NCI-H1694 (cell line): ENCODE measurements at places on chromosomes 4 and X.

GRCh38 chr4:33532821-33533220, 2711.5 kb downstream of the ARAP2 start:
- no peak for DNase-seq

GRCh38 chr4:76511947-76512346, 76.9 kb downstream of the SHROOM3 start:
- no peak for DNase-seq

- no peak for DNase-seq
Observed at GRCh38 chr4:109649872-109650271, 53.4 kb downstream of the CASP6 start.

DNA sequence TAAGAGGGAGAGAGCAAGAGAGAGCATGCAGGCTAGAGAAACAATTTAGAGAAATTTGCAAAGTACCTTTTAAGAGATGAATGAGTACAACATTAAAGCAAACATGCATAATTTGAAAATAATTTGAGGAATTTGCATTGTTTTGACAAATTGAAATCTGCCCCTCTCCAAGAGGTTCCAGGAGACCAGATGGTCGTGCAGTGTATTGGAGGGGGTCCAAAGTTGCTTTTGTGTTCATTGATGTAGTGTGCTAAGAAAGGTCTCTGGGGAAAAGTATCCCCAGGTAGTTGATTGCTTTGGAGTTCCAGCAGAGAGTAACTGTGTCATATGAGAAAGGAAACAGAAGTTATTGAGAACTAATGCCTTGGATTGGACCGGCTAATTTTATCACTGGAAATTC, 635.0 kb upstream of the TENM3 start:
- no peak for DNase-seq

- DNase-seq, result peak; percentile 3
Observed at GRCh38 chr4:169119536-169119935, 109.5 kb upstream of the CBR4 start.

- no peak for DNase-seq
Observed at GRCh38 chr4:113094331-113094730, 44.9 kb downstream of the ANK2 start.

DNA sequence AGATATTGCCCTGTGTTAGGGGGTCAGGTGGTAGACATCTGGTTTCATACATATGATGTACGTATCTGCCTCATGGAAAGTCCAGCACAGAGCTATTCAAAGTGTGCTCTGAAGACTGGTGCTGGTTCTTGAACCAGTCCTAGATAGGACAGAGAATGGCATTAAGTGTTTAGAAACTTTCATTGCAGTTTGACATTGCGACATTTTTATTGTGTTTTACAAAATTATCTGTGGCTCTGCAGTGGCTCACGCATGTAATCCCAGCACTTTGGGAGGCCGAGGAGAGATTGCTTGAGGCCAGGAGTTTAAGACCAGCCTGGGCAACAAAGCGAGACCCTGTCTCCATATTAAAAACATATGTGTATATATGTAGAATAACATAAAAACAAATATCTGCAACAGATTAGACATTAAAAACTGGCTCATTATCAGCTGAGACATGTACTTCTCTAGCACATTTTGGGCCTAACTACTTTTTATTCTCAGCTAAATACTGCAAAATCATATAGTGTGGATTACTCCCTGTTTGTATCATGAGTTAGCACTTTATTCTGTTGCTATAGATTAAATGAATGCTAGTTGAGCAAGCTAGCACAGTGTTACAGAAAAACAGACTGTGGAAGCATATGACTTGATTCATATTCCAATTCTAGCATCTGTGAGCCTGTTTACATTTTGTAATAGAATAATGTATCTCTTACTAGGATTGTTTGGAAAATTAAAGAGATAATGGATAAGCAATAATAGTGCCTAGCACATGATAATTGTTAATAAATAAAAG, 57.1 kb downstream of the USP9X start:
- no peak for DNase-seq

DNA sequence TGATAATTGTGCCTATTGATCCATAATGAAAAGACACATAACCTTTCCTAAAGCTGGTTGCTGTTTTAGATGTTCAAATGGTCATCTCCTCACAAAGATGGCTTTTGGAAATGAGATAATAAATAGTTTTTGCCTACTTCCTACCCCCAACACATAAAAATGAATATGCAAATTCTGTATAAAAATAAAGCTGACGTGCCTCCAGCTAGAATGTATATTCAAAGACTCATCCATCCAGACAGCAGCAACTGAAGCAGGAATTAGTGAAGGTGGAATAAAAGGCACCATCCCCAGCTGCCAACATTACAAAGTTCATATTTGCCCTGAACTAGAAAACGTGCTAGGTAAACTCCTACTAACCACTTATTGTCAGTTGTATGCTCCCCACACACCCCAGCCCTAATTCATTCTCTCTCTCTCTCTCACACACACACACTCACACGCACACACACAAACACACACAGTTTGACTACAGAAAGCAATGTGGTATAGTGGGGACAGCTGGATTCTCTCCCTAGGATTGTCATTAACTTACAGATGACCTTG, 53.6 kb downstream of the PCDH19 start:
- no peak for DNase-seq

- no peak for DNase-seq
Observed at GRCh38 chr4:100679926-100680325, 162.1 kb upstream of the EMCN start.

DNA sequence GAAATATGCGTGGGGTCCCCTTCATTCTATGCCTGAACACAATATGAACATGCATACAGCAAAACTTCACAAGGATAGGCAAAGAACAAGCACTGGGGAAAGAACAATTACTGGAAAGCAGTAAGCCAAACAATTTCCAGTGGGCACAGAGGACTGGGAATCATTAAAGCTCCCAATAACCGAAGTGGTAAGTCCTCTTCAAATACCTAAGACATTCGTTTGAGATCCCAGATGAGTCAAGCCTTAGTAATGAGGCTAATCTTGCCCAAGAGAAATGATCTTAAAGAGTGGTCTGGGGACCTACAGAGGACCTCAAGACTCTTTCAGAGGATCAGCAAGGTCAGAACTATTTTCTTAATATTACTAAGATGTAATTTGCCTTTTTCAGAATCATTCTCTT, 28.6 kb downstream of the ANAPC10 start:
- no peak for DNase-seq

DNA sequence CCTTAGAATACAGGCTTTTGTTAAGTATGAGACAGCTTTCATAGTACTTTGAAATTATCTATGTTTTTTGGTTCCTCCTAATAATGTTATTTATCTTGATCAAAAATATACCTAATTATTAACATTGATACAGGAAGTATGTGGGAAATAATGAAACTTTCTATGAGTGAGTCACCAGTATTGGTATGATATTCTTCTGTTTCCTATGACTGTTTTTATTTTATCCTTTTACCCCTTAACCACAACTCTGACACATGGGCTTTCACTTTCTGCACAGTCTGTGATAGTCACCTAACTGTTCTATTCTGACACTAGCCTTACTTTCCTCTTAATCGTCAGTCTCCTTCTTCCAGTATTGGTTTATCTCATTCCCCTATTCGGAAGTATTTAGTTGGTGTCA, 4.7 kb downstream of the THAP9 start:
- no peak for DNase-seq

DNA sequence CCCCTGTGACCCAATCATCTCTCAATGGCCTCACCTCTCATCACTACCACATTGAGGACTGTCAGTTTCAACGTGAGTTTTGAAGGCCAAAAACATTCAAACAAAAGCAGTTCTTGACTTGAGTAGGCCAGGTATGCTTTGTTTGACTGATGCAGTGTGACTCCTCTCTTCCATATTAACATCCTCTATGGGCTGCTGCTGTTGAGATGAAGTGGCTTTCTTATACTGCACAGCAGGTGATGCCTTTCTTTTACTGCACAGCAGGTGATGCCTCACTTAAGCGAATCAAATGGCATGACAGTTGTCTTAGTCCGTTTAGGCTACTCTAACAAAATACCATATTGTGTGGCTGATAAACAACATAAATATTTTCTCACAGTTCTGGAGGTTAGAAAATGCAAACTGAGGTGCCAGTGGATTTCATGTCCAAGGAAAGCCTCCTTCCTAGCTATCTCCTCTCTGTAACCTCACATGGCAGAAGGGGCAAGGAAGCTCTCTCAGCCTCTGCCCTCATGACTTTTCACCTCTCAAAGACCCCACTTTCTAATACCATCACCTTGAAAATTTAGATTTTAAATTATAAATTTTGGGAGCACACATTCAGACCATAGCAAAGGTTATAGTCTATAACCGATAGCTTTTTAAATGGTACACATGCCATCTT, 2267.9 kb upstream of the AGA start:
- no peak for DNase-seq

- DNase-seq, result no peak
Observed at GRCh38 chr4:14910411-14910810, 91.9 kb upstream of the CPEB2 start.

- no peak for DNase-seq
Observed at GRCh38 chr4:92988301-92988700, 684.5 kb downstream of the GRID2 start.

DNA sequence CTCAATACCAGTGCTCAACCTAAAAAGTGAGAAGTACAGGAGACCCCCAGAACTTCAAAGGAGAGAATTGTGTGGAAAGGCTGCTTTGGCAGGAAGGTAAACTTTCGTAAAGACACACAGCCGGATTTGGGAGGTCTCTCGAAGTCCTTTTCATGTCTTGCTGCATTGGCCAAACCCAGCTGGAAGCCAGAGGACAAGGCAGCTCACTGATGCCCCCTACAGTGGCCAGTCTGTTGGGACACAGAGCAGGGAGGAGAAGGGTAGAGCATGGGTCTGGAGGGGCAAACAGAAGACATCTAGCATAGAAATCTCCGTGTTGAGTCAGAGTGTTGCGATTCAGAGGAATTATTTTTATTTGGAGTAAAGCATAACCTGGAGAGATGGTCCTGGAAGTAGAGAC, 198.9 kb downstream of the ANK2 start:
- DNase-seq, result no peak

GRCh38 chr4:10006601-10007435, 14.5 kb downstream of the SLC2A9 start:
- DNase-seq, result no peak

- no peak for DNase-seq
Observed at GRCh38 chr4:112735474-112735951, 98.6 kb downstream of the LARP7 start.

DNA sequence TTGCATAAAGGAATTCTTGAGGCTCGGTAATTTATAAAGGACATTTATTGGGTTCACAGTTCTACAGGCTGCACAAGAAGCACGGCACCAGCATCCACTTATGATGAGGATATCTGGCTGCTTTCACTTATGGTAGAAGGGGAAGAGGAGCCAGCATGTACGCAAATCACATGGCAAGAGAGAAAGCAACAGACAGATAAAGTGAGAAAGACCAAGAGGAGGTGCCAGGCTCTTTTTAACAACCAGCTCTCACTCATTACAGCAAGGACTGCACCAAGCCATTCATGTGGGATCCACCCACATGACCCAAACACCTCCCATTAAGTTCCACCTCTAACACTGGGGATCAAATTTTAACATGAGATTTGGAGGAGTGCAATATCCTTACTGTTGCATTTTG, 1198.2 kb downstream of the ADGRL3 start:
- DNase-seq, result no peak

DNA sequence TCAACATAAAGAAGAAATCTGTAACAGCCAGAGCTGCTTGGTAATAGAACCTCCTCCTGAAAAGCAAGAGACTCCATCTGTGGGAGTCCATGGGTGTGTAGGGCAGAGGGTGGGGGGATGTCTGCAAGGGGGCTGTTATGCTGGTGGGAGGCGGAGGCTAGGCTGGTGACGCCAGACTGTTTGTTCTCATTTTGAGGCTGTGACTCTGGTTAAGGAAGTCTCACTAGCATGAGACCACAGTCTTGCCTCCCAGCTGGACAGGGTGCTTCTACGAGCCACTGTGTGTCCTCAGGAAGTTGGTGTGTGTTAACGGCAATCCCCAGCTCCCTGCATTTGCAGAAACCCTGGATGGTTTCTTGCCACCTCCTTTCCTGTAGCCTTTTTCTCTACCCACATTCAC, 79.8 kb downstream of the NSUN7 start:
- DNase-seq, result no peak

GRCh38 chr4:69071286-69071685, 25.0 kb upstream of the UGT2B7 start:
- no peak for DNase-seq

- no peak for DNase-seq
Observed at GRCh38 chrX:39402158-39402557, 600.9 kb downstream of the MID1IP1 start.

- no peak for DNase-seq
Observed at GRCh38 chrX:104254442-104255115, at the start of gene ESX1. ESX1 (minus strand) TSS chrX:104254933; CDS start chrX:104254849, 84 bp downstream.

DNA sequence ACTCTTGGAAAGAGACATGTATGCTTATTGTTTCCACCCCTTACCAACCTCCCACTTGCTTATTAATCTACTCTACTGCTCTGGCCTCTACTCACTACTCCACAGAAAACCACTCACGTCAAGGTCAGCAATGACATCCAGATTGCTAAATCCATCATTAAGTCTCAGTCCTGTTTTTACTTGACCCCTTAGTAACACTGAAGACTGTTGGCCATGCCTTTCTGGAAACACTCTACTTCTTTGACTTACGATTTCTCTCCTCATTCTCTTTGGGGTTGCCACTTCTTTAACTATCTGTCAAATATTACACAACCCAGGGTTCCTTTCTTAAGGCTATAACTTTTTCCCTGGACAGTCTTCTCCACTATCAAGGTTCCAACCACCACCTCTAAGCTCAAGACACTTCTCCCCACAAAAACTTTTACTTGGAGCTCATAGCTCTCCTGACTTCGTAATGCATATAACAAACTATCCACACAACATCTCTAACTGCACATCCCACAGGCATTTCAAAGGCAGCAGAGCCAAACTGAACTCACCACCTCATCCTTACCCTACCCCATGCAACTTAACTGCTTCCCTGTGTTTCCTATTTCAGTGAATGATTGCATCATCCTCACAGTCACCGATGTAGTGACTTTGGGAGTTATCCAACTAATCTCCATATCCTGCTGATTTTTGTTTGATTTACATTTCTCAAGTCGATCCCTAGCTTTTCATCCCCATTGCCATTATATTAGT, 15.8 kb upstream of the MAGEA4 start:
- DNase-seq, result no peak

DNA sequence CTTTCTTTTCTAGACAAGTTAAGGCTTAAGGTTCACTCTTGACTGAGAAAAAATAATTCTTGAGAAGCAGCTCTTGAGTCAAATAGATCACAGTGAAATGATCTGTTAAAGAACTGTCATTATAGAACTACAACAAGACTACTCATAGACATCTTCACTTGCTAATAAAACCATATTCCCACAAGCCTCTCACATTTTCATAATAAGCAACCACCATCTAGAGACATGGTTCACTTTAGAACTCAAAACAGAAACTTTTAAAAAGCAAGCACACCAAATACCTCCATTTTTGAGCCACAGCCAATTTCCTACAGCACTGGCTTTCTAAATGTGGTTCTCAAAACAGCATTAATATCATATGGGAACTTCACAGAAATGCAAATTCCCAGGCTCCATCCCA, 309.5 kb downstream of the TMA16 start:
- DNase-seq, result no peak

GRCh38 chr4:90840828-90841227, 713.6 kb downstream of the CCSER1 start:
- no peak for DNase-seq

- DNase-seq, result no peak
Observed at GRCh38 chr4:36914106-36914505, 330.4 kb upstream of the NWD2 start.
